ENCODE measurements at places on chromosomes 12 and 14.

DNA sequence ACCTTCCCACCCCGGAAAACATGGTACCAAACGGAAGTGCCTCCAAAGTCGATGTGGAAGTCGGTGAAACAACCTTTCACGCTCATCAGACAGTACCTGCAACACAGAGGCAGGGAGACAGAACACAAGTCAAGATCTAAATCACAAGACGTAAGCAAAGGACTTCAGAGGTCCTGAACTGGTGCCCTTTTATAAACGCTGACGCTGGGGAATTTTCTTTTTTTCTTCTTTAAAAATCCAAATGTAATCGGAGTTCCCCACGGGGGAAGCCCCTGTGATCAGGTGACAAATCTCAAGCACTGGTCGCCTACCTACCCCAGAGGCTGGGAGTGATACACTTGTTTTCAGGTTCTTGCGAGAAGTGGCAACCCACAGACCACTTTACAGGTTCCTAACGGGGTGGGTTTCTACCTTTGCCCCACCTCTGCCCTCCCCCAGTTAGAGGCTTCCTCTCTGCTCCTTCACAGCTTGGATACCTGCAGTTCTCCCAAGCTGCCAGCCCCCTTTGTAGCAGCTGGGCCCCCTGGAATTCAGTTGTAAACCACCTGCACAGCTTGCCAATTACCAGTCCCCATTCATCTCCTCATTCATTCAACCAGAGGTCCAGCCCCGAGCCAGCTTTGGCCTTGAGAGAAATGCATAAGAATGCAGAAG lies 46.2 kb downstream of the KDM2B start:
- no peak for DNase-seq

- no peak for DNase-seq
Observed at GRCh38 chr14:77868552-77869285, 68.8 kb downstream of the ADCK1 start.

- DNase-seq: no peak
Observed at GRCh38 chr12:29110506-29111442, 38.3 kb upstream of the FAR2 start.

GRCh38 chr14:95261616-95262510 lies 57.8 kb downstream of the CLMN start:
- DNase-seq: no peak

GRCh38 chr14:93369713-93370266 lies 22.8 kb downstream of the COX8C start:
- DNase-seq: no peak

DNA sequence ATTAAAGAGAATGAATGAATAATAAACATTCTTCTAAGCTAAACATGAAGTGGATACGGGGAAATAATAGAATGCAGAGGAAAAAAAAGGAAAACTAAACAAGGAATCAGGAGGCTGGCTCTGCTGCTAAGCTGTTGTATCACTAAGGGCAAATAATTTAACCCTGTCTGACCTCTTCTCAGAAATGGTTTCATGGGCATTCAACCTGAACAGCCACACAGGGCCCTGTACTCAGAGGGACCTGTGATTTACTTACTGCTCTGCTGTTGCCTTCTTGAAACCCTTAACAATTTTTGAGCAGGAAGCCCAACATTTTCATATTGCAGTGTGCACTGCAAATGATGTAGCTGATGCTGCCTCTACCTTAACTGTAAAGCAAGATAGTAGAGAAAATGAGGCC lies 14.2 kb upstream of the PLEKHA5 start:
- DNase-seq: no peak

- no peak for DNase-seq
Observed at GRCh38 chr14:77219591-77219990, 38.0 kb downstream of the TMEM63C start.

DNA sequence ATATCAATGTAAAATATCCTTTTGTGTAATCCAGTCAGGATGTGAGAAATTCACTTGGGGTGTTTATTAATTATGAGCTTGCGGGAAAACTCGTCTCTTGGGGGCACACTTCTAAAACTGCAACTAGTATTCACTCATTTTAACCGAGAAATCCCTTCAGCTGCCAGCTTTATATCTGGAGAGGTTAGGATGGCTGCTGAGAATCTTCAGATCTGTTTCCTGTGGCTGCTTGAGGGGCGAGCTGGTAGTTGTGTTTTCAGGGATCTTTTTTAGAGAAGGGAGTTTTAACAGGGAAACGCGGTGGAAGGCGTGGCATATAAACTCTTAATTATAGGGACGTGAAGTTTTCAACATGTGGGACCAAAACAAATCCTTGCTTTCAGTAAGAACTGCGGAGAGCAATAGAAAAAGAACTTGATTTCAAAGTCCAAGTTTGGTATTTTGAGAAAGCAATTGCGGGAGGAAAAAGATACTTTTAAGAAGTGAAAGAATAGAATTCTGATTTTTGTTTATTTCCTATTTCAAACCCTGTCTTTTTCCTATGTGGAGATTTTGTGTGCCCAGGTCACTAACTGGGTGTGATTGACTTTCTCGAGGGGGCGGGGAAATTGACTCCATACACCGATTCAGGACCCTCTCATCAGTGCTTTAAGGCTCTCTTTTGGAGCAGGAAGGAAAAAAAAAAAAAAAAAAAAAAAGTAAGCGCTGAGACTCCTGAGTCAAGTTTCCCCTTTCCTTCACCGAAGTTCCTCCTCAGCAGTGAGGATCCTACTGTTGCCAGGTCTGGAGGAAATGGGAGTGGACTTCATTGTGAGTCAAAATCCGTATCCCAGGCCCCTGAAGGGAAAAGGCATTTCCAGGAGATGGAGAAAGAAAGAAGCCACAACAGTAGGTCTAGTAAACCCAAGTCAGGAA lies 1.1 kb downstream of the PPFIBP1 start:
- no peak for DNase-seq

GRCh38 chr14:30573966-30574365 lies 15.0 kb downstream of the G2E3 start:
- DNase-seq: no peak

- no peak for DNase-seq
Observed at GRCh38 chr12:71237128-71237527, 79.3 kb upstream of the TSPAN8 start.

Measured in iPS DF 6.9 (cell line).